ENCODE measurements at places on chromosomes 5 and 9.
A peak's percentile ranks its signal among the peaks of the same experiment; 100 is the strongest.

DNA sequence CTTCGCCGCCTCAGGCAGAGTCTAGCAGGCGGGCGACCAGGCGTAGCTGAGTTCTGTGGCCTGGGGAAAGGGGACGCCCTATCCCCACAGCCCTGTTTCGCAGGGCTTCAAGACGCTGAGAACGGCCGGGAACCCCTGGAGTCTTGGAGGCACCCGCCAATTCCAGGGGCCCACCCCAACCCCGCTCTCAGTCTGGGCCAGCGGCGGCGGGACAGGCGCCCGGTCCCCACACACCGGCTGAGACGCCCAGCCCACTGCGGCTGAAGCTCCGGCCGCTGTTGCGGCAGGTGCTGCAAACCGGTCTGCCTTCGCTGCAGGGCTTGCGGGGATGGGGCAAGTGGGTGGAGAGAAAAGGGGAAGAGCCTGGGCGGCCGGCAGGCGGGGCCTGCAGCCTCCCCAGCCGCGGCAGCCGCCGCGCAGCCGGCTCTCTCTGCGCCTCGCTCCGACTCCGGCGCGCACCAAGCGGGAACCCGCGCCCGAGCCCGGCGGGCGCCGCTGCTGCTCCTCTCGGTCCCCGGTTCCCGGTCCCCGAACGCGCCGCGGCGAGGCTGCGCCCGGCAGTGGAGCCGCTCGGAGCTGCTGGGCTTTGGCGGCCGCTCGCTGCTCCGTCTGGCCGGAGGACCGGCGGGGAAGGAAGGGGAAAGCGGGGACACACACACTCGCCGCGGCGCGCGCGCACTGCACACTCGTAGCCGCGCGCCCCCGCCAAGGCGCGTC lies at the start of gene PIP5K1B:
TSS of gene PIP5K1B (plus strand) at position 427 of the 717 bp plus-strand sequence. CDS start 117,375 bp downstream, outside the sequence.
- no peak for DNase-seq

DNA sequence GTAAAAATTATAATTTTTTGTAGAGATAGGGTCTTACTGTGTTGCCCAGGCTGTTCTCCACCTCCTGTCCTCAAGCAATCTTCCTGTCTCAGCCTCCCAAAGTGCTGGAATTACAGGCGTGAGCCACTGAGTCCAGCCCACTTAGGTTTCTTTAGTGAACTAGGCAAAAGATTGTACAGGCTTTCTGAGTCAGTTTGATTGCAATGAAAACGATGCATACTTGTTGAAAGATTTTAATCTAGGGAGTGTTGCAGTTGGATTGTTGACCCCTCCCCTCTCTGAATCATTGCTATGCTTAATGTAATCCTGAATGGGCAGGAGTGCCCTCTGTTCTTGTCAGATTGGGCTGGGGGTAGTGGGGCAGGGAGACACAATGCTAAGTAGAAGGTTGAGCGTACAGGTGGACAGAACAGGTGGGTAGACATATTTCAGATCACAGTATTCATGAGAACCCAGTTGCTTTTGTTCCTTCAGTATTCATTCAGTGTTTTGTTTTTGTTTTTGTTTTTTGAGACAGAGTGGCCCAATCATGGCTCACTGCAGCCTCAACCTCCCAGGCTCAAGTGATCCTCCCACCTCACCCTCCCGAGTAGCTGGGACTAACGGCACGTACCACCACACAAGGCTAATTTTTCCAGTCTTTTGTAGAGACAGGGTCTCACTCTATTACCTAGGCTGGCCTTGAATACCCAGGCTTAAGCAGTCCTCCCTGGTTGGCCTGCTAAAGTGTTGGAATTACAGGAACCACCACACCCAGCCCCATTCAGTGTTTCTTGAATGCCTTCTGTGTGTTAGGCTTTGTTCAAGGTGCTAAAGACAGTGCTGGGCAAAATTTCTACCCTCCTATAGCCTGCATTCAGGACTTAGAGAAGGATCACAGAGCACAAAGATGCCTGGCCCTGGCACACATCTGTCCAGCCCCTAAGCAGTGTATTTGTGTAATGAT lies 70.1 kb downstream of the KIAA1958 start:
- DNase-seq: no peak

DNA sequence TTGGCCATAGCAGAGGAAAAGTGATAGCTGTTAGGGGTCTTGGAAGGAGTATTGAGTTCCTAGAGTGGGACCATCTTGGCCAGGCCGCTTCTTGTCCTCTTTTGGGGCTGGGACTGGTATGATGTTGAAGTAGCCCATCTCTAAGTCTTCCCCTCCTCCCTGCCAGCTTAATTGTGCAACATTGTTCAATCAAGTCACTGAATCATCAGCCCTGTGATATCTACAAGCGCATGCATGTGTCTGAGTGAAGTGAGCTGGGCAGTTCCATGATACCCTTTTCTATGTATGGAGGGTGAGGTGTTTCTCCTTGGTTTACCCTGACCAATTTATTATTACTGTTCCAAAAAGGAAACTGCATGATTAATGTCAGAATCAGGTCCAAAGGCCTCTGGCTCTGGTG lies 112.2 kb downstream of the C9orf152 start:
- DNase-seq: no peak

GRCh38 chr9:136179101-136179616 lies 25.8 kb downstream of the LHX3 start:
- DNase-seq: no peak

GRCh38 chr5:177389241-177390169 lies 5.3 kb downstream of the SLC34A1 start:
- DNase-seq: peak; percentile 30

GRCh38 chr5:1934801-1935429 lies 52.2 kb upstream of the IRX4 start:
- no peak for DNase-seq

DNA sequence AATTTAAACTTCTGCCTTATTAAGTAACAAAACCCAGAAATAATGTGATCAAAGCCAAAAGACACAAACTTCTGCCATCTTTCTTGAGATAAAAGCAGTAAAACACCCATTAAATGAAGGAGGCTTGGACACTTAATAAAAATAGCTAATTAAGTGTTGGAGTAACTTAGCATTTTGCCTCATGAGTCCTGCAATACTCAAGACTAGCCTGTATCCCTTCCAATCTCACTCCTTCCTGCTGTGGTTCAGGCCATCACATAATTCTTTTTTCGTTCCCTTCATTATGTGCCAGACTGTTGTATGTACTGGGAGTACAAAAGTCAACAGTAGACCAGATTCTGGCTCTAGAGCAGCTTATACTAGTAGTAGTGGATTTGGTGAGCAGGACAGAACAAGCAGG lies 250.2 kb downstream of the NFIB start:
- DNase-seq: no peak

DNA sequence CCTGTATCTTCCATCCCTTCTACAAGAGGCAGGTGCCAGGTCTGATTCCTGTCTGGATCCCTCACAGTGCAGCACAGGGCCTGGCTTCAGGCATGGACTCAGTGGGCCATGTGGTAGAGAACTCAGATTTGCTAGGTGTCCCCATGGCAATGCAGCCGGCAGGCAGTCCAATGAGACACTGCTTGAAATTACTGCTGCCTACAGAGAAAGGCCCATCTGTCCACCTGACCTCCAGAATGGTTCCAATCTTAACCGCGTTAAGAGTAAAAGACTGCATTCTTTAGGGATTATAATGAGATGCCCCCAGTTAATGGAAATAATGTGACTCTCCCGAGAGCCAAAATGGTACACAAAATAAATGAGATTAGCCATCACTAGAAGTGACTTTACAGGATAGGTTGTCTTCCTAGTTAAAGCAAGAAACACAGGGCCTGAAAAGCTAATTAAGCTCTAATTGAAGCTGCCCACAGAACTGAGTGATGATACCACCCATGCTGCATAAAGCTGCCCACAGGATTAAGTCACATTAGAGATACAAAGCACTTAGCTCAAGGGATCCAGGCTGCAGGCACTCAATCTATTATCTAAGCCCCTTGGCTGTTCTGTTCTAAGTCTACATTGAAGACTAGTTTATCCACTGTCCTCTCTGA lies 11.4 kb downstream of the FAM193B start:
- DNase-seq: no peak

DNA sequence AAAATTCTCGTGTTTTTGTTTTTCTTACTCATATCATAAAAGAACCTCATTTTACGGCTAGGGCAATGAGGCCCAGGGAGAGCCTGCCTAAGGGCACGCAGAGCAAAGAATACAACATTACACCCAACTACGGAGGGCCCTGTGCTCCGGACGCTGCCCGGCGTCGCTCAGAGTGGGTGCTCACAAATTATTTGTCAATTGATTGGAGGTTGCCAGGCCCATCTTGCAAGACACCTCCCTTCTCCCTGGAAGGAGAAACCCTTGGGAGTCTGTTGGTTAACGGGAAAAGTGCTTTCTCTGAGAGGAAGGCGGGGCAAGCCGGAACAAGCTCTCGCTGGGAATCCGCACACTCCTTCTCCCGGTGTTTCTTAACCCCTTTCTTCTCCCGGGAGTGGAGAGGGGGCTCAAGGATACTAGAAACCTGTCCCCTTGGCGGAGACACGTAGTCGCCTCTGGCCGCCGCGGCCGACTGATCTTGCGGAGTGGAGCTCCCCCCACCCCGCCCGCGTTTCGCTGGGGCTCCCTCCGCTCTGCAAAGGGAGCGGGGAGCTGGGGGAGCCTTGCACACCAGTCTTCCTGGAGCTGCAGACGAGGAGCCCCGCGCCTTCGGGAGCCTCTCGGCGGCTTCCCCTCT lies 599.3 kb upstream of the SGCD start:
- DNase-seq: no peak

- DNase-seq: no peak
Observed at GRCh38 chr5:171888051-171888481, 102.4 kb downstream of the SMIM23 start.

DNA sequence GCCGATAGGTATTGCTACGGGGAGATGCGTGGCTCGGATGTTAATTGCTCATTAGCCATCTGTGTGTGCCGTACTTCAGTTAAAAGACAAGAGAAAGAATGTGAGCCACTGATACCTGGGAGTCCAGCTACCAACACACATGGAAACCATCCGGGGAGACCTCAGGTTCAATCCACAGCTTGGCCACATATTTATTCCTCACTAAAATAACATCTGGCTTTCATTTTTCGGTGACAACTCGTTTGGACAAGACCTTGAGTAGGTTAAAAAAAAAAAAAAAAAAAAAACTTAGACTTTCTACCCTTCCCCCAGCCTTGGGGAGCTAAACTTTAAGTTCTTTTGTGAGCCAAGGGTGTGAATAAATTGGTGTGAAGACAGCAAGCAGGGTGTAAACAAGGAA lies 84.1 kb downstream of the SLIT3 start:
- DNase-seq: no peak

GRCh38 chr9:104858846-104859245 lies 69.1 kb downstream of the ABCA1 start:
- DNase-seq: no peak

- no peak for DNase-seq
Observed at GRCh38 chr9:110156902-110157301, 51.1 kb downstream of the C9orf152 start.

GRCh38 chr9:112097712-112098688 lies 77.1 kb downstream of the SUSD1 start:
- peak; percentile 35 for DNase-seq

GRCh38 chr9:131028221-131028884 lies 19.4 kb downstream of the LAMC3 start:
- DNase-seq: no peak

DNA sequence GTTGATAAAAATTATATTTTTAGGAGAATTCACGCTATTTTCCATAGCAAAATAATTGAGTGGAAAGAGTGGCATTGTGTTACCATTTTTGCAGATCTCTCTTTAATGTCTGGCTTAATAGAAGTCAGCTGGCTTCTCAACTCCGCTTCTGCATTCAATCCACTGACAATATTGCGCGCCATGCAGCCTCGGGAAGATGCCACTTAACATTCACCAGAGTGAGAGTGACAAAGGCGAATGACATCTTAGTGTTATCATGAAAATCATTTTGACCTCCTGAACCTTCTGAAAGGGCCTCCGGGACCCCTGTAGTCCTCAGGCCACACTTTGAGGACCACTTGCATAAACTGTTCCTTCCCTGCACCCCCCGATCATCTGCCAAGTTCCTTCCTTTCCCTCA lies 80.1 kb upstream of the ORM1 start:
- DNase-seq: no peak

- DNase-seq: no peak
Observed at GRCh38 chr5:16897800-16898199, 38.3 kb downstream of the MYO10 start.

DNA sequence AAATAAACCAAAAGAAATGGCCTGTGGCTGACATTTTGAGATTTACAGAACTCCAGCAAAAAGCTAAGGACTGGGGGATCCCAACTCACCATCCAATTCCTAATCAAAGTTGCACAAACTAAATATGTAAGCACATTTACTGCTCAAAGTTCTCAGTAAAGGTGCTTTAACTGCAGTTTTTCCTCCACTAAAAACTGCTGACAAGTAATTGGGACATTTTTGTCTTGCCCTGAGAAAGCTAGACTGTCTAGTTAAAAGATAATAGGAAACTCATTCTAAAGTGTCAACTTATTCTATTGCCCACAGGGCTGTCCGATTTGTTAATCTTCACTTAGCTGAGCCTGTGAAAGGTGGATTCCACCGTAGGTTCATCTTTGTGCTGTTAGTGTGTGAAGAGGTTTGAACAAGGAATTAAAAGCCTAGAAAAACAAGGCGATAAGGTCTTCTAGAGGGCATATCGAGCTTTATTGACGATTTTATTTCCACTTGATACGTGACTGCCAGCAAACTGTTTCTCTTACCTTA lies 1.0 kb downstream of the DOCK8 start:
- no peak for DNase-seq

DNA sequence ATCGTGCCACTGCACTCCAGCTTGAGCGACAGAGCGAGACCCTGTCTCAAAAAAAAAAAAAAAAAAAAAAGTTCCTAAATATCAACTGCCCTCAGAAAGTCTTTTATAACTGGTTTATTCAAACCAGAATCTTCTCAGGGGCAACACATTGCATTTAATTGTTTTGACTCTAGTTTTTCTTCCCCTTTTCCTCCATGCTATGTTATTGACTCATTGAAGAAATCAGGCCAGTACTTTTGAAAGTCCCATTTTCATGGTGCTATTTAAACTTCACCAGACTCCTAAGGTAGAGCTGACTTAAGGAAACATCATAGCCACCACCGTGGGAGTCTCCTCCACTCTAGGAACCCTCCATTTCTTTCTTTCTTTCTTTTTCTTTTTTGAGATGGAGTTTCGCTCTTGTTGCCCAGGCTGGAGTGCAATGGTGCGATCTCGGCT lies 83.1 kb upstream of the IL6ST start:
- DNase-seq: no peak

- DNase-seq: no peak
Observed at GRCh38 chr5:103375863-103376591, 117.5 kb downstream of the MACIR start.

- no peak for DNase-seq
Observed at GRCh38 chr5:1820926-1821325, 19.7 kb downstream of the NDUFS6 start.

DNA sequence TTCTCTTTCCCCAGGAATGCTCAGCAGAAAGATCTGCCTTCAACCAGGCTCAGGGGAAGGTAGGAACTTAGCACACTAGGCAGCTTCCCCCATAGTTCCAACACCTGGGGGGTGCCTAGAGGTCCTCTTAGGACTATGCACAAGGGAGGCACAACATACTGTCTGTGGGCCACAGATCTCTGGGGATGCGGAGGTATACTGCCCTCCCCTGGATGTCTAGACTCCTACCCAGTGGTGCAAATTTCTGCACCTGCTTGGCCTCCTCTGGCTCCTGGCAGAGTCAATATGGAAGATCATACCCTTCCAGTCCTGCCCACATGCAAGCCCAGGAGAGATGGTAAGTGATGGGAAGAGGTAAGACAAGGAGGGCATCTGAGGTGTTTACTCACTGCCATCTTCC lies 247.5 kb upstream of the DAPK1 start:
- no peak for DNase-seq

GRCh38 chr5:120734033-120734432 lies 269.9 kb downstream of the PRR16 start:
- no peak for DNase-seq

GRCh38 chr5:142613271-142613671 lies 72.6 kb downstream of the FGF1 start:
- no peak for DNase-seq

GRCh38 chr5:40486437-40487275 lies 193.1 kb upstream of the PTGER4 start:
- DNase-seq: peak; percentile 5

Measured in activated T-helper 1 cell treated with Interleukin-2 at 50 U/mL for 16 hours (primary cell).